ENCODE measurements at places on chromosomes 6 and 20. TPM values are rescaled to one million over a fixed set of nuclear protein-coding genes. Genes with fewer than 3 reads are reported as not detected.
A peak's percentile ranks its signal among the peaks of the same experiment; 100 is the strongest.

DNA sequence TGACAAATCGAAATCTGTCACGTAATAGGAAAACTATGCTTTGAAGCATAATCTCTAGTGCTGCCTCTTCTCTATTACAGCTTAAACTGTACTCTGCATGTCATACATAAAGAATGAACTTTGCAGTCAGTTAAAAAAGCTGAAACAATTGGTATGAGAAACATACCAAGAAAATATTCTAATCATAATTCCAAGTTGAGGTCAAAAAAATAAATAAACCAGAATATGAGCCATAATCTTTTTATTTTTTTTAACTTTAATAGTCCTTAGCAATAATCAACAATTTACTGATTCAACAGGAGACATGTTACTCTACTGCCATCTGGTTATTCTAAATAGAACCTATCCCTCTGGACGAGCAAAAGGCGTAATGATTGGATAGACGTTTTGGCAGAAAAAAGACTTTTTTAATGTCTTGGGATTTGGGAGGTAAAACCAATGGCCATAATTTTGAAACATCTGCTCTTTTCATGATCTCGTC lies 224.4 kb upstream of the FLRT3 start:
- no peaks in the 10 kb centered on the region for H3K27me3 ChIP-seq
- no peaks in the 10 kb centered on the region for H3K36me3 ChIP-seq

GRCh38 chr20:48975955-48976354 lies 54.4 kb downstream of the ARFGEF2 start:
- no peak overlapping the region for H3K4me3 ChIP-seq
- DNase-seq, result no peak
- H3K27ac ChIP-seq, result no peak overlapping the region
- H3K27me3 ChIP-seq, result no peaks in the 10 kb centered on the region

GRCh38 chr6:109793021-109793420 lies 101.9 kb downstream of the FIG4 start:
- H3K4me3 ChIP-seq, result no peak overlapping the region
- H3K36me3 ChIP-seq, result no peaks in the 10 kb centered on the region
- H3K27ac ChIP-seq, result no peak overlapping the region
- H3K4me1 ChIP-seq, result peaks cover 6% of the 10 kb centered on the region
- H3K27me3 ChIP-seq, result no peaks in the 10 kb centered on the region
- no peak for DNase-seq

- no peaks in the 10 kb centered on the region for H3K27me3 ChIP-seq
- H3K4me1 ChIP-seq, result peaks cover 7% of the 10 kb centered on the region
- H3K4me3 ChIP-seq, result no peak overlapping the region
- H3K36me3 ChIP-seq, result peaks cover 5% of the 10 kb centered on the region
- no peak for DNase-seq
Measured at GRCh38 chr6:86756640-86757229, 180.6 kb upstream of the HTR1E start.

The ADA gene
- 19.5 TPM for total RNA-seq

DNA sequence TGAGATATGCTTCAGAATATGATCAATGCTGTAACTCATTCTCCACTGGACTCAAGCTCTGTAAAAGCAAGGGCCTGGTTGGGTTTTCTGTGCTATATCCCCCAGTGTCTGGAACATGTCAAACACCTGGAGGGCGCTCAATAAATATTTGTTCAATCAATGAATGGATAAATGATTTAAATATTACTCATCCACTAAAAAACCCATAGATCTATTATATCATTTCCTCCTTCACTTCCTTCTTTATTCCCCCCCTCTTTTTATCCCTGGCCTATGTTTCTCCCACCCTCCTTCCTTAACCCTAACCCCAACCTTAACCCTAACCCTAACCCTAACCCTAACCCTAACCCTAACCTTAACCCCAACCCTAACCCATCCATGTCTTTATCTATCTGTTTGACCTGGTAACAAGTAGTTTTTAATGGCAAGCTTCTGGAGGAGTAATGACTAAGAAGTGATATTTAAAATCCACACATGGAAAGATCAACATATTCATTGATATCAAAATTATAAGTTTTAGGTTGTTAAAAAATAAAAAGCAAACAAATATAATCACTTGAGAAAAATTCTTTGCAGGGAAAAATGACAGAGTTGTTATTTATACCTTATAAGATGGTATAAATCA lies 103.8 kb upstream of the GLP1R start:
- no peaks in the 10 kb centered on the region for H3K4me1 ChIP-seq
- H3K27me3 ChIP-seq, result no peaks in the 10 kb centered on the region
- no peak overlapping the region for H3K27ac ChIP-seq
- H3K36me3 ChIP-seq, result no peaks in the 10 kb centered on the region
- DNase-seq, result no peak

The RAMACL gene
- 0.97 TPM for total RNA-seq

The MLIP gene
- total RNA-seq, result not detected

GRCh38 chr20:48669946-48670605 lies 157.7 kb downstream of the PREX1 start:
- no peaks in the 10 kb centered on the region for H3K27me3 ChIP-seq
- H3K4me1 ChIP-seq, result no peaks in the 10 kb centered on the region
- no peaks in the 10 kb centered on the region for H3K36me3 ChIP-seq

DNA sequence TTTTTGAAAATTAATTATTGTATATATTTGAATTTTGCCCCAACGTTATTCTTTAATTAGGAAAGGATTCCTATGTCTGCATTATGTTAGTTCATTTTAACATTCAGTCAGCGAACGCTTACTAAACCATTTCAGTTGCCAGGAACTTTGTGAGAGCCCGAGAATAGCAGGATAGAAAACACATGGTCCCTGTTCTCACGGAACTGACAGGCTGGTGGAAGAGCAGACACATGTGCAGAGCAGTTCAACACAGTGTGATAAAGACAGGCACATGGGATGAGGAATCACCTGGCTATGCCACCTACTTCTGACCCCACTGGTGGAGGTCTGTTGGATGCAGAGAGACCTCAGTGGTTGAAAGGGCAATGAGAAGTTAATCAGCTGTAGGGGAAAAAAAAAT lies 367.2 kb downstream of the EPM2A start:
- H3K27me3 ChIP-seq, result no peaks in the 10 kb centered on the region
- no peaks in the 10 kb centered on the region for H3K36me3 ChIP-seq
- H3K4me3 ChIP-seq, result no peak overlapping the region
- no peak overlapping the region for H3K27ac ChIP-seq
- DNase-seq, result no peak
- H3K4me1 ChIP-seq, result no peaks in the 10 kb centered on the region

The SLC22A2 gene
- total RNA-seq, result 1.4 TPM

The RSPO4 gene
- total RNA-seq, result 6.4 TPM

The EFCAB8 gene
- 0.20 TPM for total RNA-seq

DNA sequence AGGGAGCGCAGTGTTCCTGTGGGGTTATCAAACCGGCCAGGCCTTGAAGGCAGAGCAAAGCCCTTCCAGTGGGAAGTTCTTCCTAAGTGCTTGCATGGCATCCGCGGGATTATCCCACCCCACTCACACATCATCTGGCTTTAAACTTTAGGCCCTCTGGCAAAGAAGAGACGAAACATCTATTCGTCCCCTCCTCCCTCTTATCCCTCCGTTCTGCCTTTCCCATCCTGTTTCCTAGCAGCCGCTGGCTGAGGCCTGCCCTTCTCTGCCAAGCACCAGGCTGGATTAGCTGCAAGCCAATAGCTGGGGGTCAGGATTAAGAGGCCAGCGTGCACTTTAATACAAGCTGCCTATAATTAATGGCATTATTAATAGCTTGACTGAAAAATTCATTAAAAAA lies 621.0 kb downstream of the PKHD1 start:
- DNase-seq, result no peak
- H3K27ac ChIP-seq, result no peak overlapping the region
- no peaks in the 10 kb centered on the region for H3K27me3 ChIP-seq

- H3K36me3 ChIP-seq, result no peaks in the 10 kb centered on the region
- H3K4me3 ChIP-seq, result no peak overlapping the region
- no peak for DNase-seq
- no peaks in the 10 kb centered on the region for H3K27me3 ChIP-seq
- H3K27ac ChIP-seq, result no peak overlapping the region
Measured at GRCh38 chr6:149425224-149425623, 25.2 kb downstream of the SUMO4 start.

The DYNLT2 gene
- total RNA-seq, result 1.6 TPM

The NHLRC1 gene
- total RNA-seq, result 0.58 TPM

The FRK gene
- total RNA-seq, result 0.24 TPM

The C6orf15 gene
- total RNA-seq, result not detected

The TMC2 gene
- not detected for total RNA-seq

The SLC44A4 gene
- 2.5 TPM for total RNA-seq

DNA sequence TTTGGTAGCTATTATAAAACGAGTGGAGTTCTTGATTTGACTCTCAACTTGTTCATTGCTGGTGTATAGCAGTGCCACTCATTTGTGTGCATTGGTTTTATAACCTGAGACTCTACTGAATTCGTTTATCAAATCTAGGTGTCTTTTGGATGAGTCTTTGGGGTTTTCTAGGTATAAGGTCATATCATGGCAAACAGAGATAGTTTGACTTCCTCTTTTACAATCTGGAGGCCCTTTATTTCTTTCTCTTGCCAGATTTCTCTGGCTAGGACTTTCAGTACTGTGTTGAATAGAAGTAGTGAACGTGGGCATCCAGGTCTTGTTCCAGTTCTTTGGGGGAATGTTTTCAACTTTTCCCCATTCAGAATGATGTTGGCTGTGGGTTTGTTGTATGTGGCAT lies 38.8 kb downstream of the SUMO4 start:
- no peaks in the 10 kb centered on the region for H3K4me1 ChIP-seq
- H3K4me3 ChIP-seq, result no peak overlapping the region

GRCh38 chr6:152155792-152156191 lies 348.3 kb downstream of the ESR1 start:
- H3K4me3 ChIP-seq, result no peak overlapping the region
- no peak overlapping the region for H3K27ac ChIP-seq
- H3K36me3 ChIP-seq, result no peaks in the 10 kb centered on the region
- no peaks in the 10 kb centered on the region for H3K27me3 ChIP-seq
- H3K4me1 ChIP-seq, result no peaks in the 10 kb centered on the region

The PRRT1 gene
- total RNA-seq, result 2.8 TPM

- no peaks in the 10 kb centered on the region for H3K4me1 ChIP-seq
- no peak for DNase-seq
- no peaks in the 10 kb centered on the region for H3K36me3 ChIP-seq
- no peak overlapping the region for H3K27ac ChIP-seq
- no peaks in the 10 kb centered on the region for H3K27me3 ChIP-seq
Measured at GRCh38 chr6:11368264-11368663, 135.8 kb upstream of the NEDD9 start.

DNA sequence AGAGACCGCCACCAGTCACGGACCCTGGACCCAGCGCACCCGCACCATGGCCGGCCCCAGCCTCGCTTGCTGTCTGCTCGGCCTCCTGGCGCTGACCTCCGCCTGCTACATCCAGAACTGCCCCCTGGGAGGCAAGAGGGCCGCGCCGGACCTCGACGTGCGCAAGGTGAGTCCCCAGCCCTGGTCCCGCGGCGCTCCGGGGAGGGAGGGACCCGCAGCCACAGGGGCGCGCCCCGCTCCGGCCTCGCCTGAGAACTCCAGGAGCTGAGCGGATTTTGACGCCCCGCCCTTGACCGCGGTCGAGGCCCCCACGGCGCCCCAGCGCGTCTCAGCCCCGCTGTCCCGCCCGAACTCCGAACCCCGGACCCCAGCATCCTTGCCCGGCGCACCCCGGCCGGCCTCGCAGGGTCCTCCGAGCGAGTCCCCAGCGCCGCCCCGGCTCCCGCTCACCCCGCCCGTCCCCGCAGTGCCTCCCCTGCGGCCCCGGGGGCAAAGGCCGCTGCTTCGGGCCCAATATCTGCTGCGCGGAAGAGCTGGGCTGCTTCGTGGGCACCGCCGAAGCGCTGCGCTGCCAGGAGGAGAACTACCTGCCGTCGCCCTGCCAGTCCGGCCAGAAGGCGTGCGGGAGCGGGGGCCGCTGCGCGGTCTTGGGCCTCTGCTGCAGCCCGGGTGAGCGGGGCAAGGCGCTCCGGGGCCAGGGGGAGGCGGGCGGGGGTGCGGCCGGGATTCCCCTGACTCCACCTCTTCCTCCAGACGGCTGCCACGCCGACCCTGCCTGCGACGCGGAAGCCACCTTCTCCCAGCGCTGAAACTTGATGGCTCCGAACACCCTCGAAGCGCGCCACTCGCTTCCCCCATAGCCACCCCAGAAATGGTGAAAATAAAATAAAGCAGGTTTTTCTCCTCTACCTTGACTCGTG lies at the start of gene OXT:
Gene OXT, plus strand, starts transcription at position 11 of the 920 bp plus-strand sequence. Its CDS starts 36 bp downstream, at position 47.
- H3K4me1 ChIP-seq, result peaks cover 8% of the 10 kb centered on the region
- 0 out of 2 replicates have a peak within 1 kb of the TSS, but pooled peaks have one; percentile 18 for H3K4me3 ChIP-seq
- DNase-seq, result no peak
- no peak within 1 kb of the TSS for H3K27ac ChIP-seq

DNA sequence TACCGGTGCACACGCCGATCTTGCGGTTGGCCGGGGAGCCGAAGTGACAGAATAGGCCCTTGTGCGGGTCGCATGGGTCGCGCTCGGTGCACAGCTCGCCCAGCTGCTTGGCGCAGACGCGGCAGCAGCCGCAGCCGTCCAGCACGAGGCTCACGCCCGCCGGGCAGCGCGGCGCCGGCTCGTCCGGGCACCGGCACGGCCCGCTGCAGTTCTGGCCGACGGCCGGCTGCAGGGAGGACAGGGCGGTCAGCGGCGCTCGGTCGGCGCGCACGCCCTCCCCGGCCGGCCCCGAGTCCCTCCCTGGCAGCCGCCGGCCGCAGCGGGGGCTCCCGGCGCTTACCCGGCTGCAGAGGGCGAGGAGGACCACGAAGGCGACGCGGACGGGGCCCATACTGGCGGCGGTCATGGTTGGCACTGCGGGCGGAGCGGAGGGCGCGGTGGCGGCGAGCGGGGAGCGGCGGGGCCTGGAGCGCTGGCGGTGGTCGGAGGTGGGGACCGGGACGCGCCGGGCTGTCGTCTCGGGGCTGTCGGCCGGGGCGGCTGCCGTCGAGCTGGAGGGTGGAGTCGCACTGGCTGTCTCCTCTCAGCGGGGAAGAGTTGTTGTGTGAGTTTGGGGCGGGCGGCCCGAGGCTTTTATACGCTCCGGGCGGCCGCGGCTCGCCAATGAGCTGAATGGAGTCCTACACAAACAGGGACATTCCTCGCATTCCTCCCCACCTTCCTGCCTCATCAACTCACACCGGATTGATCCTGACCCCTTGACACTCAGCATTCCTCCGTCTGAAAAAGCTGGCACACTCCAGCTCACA lies at the start of gene CCN2:
Gene CCN2, minus strand, starts transcription at position 606 of the 809 bp plus-strand sequence. Its CDS starts 200 bp downstream, at position 406.
- DNase-seq, result peak; percentile 94
- H3K27me3 ChIP-seq, result no peaks in the 10 kb centered on the region
- H3K4me3 ChIP-seq, result peak within 1 kb of the TSS; percentile 87
- H3K36me3 ChIP-seq, result peaks cover 35% of the 10 kb centered on the region
- peaks cover 28% of the 10 kb centered on the region for H3K4me1 ChIP-seq

DNA sequence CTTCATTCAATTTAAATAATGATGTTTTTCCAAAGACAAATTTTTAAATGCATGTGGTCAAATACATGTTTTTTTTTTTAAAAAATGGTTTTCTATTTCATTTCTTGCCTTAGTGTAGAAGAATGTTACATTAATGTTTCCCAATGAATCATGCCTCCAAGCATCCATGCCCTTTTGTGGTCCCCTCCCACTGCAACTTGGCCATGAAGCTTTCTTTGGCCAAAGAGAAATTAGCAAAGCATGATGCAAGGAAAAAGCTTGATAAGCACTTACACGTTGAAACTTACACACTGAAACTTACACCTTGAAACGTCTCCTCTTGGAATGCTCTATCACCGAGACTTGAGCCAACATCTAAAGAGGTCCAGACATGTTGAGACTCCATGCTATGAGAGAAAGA lies 93.0 kb upstream of the ELOVL5 start:
- DNase-seq, result no peak
- no peaks in the 10 kb centered on the region for H3K27me3 ChIP-seq
- no peaks in the 10 kb centered on the region for H3K4me1 ChIP-seq
- H3K36me3 ChIP-seq, result no peaks in the 10 kb centered on the region
- H3K4me3 ChIP-seq, result no peak overlapping the region

GRCh38 chr6:169097381-169097959 lies 156.2 kb downstream of the THBS2 start:
- no peaks in the 10 kb centered on the region for H3K27me3 ChIP-seq
- no peak overlapping the region for H3K27ac ChIP-seq
- H3K4me3 ChIP-seq, result no peak overlapping the region
- DNase-seq, result no peak
- H3K4me1 ChIP-seq, result peaks cover 6% of the 10 kb centered on the region

The MDFI gene
- total RNA-seq, result 38.5 TPM

The PAK5 gene
- 0.44 TPM for total RNA-seq

The ARMC12 gene
- 0.78 TPM for total RNA-seq
